Pancreas (tissue), 10 donors: ENCODE measurements at places on chromosomes 1 and 21. TPM values are rescaled to one million over a fixed set of nuclear protein-coding genes. Genes with fewer than 3 reads are reported as not detected.

GRCh38 chr1:229108598-229109201 lies 162.2 kb upstream of the RAB4A start:
- no peaks in the 10 kb centered on the region for H3K27me3 ChIP-seq
- H3K4me1 ChIP-seq, result peaks cover 14% of the 10 kb centered on the region
- H3K4me3 ChIP-seq, result no peak overlapping the region
- H3K27ac ChIP-seq, result peak overlapping the region; percentile 52

GRCh38 chr1:14499312-14500040 lies 99.0 kb upstream of the KAZN start:
- no peak overlapping the region for H3K27ac ChIP-seq
- no peaks in the 10 kb centered on the region for H3K4me1 ChIP-seq
- H3K4me3 ChIP-seq, result no peak overlapping the region

- no peaks in the 10 kb centered on the region for H3K27me3 ChIP-seq
- H3K36me3 ChIP-seq, result no peaks in the 10 kb centered on the region
- no peak overlapping the region for H3K4me3 ChIP-seq
- DNase-seq, result no peak
Measured at GRCh38 chr1:24878775-24879742, 51.0 kb downstream of the RUNX3 start.

DNA sequence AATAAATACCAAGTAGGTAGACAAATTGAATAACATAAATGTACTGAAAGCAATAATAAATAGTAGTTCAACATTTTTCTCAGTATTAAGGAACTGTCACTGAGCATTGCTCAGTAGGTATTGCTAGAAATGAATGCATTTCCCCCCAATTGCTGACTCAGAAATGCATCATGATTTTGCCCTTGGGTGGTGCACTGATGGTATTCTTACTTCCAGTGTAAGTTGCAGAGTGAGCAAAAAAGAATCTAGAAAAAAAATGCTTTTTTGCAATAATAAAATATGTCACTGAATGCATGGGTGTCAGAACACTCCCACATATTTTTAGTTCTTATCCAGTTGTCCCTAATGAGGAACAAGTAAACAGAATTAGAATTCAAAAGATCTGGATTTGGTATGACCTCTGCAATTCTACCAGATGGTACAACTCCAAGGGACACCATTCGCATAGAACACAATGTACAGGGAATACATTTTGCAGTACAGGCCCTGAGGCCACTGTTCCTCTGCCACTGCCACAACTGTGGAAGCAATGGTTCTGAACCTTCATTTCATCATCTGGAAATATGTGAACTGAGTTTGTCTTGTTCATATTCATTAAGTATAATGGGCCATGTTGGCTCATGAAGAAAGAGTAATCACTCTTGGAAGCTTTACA lies 78.0 kb downstream of the ATP6V1G3 start:
- no peak overlapping the region for H3K27ac ChIP-seq
- H3K27me3 ChIP-seq, result no peaks in the 10 kb centered on the region
- no peaks in the 10 kb centered on the region for H3K36me3 ChIP-seq
- H3K4me1 ChIP-seq, result no peaks in the 10 kb centered on the region
- H3K4me3 ChIP-seq, result no peak overlapping the region

DNA sequence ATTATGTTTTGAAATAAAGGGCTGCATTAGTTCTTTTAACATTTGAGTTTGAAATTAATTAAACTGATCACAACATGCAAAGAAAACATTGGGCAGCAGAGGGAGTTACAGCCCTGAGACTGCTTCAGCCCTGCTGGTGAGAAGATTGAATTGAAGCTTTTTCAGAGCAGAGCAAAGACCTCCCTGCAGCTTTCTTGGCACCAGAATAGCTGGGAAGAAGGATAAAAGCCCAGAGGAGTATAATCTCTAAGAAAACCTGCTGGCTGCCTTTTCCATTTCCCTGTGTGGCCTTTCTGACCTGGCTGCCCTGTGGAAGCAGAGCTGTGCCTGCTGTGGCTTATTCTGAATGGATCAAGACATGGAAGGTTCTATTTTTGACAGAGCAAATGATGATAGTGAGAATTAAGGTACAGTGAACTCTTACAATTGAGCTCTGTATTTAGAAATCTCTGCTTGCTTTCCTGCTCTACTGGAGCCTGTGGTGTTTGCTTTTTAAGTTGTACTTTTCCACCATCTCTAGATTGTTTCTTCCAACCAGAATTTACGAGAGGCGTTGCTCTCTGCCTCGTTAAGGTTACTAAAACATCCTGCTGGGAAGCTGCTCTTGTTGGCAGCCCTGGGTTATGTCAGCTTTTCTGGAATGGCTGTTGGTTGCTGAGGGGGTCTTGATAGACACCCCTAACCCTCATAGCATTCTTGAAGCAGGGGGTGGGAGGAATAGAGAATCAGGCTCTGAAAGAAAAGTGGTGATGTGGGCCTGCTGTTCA lies 9.9 kb downstream of the SNRPE start:
- H3K27ac ChIP-seq, result no peak overlapping the region
- H3K36me3 ChIP-seq, result peaks cover 7% of the 10 kb centered on the region
- no peaks in the 10 kb centered on the region for H3K27me3 ChIP-seq
- H3K4me1 ChIP-seq, result no peaks in the 10 kb centered on the region

ERG gene
- polyA plus RNA-seq, result 3.8 TPM

DNA sequence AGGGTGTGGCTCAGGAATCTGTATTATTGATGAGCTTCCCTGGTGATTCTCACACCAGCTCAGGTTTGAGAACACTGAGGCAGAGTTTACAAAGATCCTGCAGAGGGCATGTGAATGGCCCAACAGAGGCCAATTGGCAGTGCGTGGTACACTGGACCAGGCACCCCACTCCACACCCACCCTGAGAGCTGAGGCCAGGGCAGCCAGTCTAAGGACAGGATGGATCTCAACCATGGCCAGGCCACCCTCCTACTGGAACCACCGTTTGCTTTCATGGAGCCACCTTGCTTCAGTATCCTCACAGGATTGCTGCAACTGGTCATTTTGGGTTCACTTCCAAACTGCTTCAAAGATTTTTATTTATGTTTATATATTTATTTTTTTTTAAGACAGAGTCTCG lies 7.3 kb upstream of the RASSF5 start:
- no peak for DNase-seq
- peaks cover 39% of the 10 kb centered on the region for H3K4me1 ChIP-seq

DNA sequence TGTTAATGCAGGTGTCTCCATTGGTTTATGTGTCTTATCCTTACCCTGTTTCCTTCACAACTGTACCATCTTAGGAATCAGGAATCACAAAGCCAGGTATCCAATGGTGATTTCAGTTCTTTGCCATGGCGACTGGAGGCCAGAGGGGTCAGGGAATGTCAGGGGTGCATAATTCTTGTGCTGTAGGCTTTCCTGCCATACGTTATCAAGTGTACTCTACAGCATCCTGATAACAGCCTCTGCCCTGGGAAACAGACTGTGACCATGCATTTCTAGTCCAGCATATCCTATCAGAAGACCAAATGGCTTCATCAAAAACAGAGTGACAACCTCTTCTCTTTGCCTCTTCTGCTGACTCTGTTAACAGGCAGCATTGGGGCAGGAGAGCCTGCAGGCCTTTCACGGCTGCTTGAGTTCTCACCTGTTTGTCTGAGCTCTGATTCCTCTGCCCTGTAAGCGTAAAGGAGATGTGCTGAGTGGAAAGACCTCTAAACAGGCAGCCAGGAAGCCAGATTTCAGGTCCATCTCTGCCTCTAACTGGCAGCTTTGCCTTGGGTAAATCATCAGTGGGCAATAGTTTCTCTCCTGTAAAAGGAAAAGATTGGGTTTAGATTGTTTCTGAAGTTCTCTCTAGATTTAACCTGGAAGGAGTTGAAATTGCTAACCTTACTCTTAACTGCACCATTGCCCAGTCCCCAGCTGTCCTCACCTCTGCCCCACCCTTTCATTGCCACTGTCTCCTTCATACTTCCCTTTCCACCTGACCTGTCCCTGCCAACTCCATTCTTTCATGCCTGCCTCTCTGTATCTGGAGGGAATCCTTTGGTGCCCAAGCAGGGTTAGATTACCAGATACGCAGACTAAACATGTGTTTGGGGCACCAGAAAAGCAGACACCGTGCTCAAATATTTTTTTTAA lies 80.2 kb downstream of the LRRC8D start:
- H3K27me3 ChIP-seq, result no peaks in the 10 kb centered on the region
- H3K36me3 ChIP-seq, result no peaks in the 10 kb centered on the region
- DNase-seq, result no peak

GRCh38 chr21:38351961-38352521 lies 95.2 kb downstream of the KCNJ15 start:
- no peak overlapping the region for H3K4me3 ChIP-seq
- no peak overlapping the region for H3K27ac ChIP-seq
- H3K27me3 ChIP-seq, result no peaks in the 10 kb centered on the region
- no peak for DNase-seq
- H3K4me1 ChIP-seq, result peaks cover 8% of the 10 kb centered on the region

DNA sequence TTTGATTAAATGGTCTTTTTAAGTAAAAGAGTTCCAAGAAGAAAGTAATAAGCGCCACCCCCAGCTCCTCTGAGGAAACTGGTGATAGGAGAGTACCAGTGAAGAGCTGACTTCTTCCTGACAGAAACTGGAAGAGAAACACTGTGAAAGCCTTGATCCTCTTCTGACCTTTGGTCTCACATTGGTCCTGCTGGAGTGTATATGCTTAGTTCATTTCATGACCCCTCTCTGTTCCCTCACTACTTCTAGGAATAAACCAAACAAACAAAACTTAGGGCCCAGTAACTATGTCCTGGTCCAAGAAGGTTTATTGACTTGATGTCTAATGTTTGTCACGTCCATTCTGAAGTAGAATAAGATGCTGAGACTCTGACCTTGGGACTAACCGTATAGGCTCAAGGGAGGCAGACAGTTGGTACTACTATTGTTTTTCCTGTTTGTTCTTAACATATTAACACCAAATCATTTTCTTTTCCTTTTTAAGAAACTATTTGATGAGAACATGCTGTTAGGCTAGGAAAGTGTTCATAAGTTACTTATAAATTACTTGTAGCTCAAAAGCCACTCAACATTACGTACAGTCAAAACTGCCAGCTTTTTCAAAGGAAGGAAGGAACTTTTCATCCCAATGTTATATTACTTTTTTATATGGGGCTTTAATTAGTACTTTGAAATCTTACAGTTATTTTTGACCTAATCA lies 57.9 kb downstream of the MIER1 start:
- H3K4me3 ChIP-seq, result no peak overlapping the region
- H3K4me1 ChIP-seq, result peaks cover 9% of the 10 kb centered on the region
- DNase-seq, result no peak
- H3K36me3 ChIP-seq, result no peaks in the 10 kb centered on the region
- no peaks in the 10 kb centered on the region for H3K27me3 ChIP-seq

DNA sequence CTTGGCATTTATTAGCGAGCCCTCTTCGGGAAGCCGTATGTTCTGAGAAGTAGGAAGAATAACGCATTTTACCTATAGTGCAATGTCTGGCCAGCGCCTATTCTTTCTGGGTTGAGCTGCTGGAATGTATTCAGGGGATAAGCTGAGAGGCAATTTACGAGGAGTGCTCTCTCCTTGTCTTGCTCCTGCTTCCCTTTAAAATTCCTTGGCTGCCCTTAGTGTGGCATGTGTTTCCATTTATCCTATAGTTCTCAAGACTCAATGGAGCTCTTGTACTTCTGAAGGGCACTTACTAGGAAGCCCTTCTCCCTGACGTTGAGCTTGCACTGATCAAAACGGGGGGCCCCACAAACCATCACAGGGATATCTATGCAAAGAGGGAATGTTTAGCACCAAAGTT lies 364.6 kb downstream of the DISC1 start:
- no peak overlapping the region for H3K27ac ChIP-seq
- H3K36me3 ChIP-seq, result no peaks in the 10 kb centered on the region
- no peaks in the 10 kb centered on the region for H3K4me1 ChIP-seq
- H3K4me3 ChIP-seq, result no peak overlapping the region
- DNase-seq, result no peak

FAM78B gene
- polyA plus RNA-seq, result 1.0 TPM

GRCh38 chr1:180513531-180513930 lies 11.2 kb upstream of the ACBD6 start:
- H3K27me3 ChIP-seq, result no peaks in the 10 kb centered on the region
- H3K27ac ChIP-seq, result no peak overlapping the region

GRCh38 chr1:92399076-92399475 lies 87.6 kb downstream of the GFI1 start:
- H3K4me1 ChIP-seq, result no peaks in the 10 kb centered on the region
- no peak overlapping the region for H3K4me3 ChIP-seq
- H3K27ac ChIP-seq, result no peak overlapping the region
- no peaks in the 10 kb centered on the region for H3K27me3 ChIP-seq

GNAT2 gene
- 0.82 TPM for polyA plus RNA-seq
